ENCODE measurements at places on chromosomes 6 and 20.

DNA sequence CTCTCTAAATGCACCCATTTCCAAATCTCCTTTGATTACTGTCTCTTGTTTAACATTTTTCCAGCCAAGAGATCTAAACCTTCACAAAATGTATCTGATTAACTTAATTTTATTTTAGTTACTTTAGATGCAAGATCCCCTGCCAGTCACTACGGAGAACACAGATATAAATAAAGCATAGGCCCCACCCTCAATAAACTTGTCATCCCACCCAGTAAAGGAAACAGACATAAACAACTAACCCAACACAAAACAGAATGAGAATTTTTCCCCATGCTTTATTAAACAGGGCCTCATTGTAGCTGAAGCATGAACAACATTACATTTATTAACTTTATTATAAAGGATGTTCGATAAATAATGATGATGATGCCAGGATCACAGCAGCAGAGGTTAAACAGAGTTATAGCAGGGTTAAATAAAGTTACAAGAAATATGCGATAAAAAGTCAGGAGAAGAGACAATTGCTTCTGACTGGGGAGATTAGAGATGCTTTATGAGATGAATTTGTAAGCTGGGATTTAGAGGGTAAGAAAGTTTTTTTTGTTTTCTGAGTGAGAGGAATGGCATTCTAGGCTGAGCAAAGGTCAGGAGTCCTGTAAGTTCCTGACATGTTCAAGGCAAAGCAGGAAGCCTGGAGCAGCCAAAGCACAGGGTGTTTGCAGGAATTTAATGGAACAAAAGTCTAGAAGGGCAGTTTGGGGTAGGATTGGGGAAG, 41.1 kb downstream of the TFAP2A start:
- no peak for DNase-seq

- no peak for DNase-seq
Measured at GRCh38 chr6:82178077-82178758, 69.3 kb downstream of the IBTK start.

GRCh38 chr6:79468587-79468986, 68.6 kb downstream of the LCA5 start:
- no peak for DNase-seq

GRCh38 chr6:11912420-11912819, 99.7 kb upstream of the HIVEP1 start:
- no peak for DNase-seq

DNA sequence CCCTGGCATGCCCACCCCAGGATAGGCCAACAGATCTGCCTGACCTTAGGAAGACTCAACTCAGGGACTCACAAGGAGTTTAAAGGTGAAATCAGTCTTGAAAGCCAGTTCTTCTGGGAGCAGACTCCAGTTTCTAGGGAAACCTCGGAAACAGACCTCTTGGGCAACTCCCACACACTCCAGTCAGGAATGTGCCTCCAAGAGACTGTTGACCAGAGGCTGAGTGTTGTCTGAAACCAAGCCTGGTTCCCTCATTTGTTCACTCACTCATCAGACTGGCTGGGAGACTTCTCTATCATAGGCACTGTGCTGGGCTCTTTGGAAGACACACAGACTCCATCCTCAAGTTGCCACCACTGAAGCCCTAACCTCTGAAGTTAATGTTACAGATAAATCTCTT, 1.8 kb downstream of the TREM1 start:
- no peak for DNase-seq

DNA sequence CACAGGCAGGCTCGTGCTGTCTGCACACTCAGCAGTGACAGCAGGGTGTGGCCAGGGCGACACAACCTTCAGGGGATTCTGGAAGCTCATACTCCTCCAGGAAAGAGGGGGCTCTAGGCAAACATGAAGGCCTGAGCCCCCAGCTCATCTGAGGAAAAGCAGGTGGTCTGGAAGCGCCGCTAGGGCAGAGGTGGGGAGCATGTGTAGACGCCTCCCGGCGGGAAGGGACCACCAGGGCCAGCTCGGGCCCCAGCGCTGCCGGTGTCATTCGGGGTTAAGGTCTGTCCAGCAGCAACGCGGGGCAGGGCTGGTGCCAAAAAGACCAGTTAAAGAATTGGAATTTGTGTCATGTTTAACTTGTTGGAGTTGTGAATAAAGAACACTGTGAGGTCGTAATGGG, 39.3 kb upstream of the SYNJ2 start:
- DNase-seq = no peak

DNA sequence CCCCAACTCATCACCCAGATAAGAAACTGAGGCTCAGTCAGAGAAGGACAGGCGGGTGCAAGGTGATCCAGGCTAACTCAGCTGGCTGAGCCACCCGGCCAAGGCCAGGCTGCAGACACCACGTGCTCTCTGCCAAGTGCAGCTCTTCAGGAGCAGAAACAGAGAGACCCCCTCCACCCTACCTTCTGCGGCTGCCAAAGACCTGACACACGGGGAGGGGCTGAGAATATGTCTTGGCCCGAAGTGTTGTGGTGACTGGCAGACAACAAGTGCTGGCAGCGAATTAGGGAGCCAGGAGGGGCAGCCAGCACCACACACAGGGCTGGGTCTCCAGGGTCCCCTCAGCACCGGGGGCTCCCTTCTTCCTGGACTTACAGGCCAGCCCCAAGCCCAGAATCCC, 22.5 kb downstream of the PREX1 start:
- DNase-seq = no peak

- no peak for DNase-seq
Measured at GRCh38 chr6:137927777-137928218, 60.7 kb downstream of the TNFAIP3 start.
